NCI-H1105 treated with DMSO at 0.1 percent for 48 hours (cell line): ENCODE measurements at places on chromosomes 7 and 10.
A peak's percentile ranks its signal among the peaks of the same experiment; 100 is the strongest.

- DNase-seq = no peak
Measured at GRCh38 chr7:18518555-18518954, 23.0 kb downstream of the HDAC9 start.

- peak; percentile 25 for DNase-seq
Measured at GRCh38 chr10:74032900-74033655, 35.2 kb downstream of the VCL start.

- DNase-seq = no peak
Measured at GRCh38 chr7:153398370-153398769, 638.8 kb downstream of the ACTR3B start.

DNA sequence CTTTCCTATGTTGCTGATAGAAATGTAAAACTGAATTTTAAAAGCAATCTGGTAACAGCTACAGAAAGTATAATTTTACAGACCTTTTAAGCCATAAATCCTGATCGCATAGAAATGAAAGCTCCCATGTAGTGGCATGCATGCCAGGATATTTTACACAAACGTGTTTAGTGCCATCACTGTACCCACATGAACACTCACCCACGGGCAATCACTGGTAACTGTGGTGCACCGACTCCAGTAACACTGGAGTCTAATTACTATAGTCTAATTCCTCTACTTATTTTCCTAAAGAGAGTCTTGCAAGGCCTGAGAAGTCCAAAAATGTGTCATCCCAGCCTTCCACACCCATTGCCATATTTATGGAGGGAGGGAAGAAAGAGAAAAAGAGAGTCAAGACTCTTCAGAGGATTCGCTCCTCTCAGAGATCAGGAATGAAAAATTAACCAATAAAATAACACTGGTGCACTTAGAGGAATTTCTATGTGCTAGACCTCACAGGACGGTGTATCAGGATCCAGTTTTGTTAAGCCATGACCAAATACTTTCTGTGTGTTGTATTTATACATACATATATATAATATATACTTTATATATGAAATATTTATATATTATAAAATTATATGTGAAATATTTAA lies 48.9 kb upstream of the AKR1C1 start:
- DNase-seq = no peak

- DNase-seq = no peak
Measured at GRCh38 chr10:72007246-72007892, 43.2 kb downstream of the CHST3 start.

DNA sequence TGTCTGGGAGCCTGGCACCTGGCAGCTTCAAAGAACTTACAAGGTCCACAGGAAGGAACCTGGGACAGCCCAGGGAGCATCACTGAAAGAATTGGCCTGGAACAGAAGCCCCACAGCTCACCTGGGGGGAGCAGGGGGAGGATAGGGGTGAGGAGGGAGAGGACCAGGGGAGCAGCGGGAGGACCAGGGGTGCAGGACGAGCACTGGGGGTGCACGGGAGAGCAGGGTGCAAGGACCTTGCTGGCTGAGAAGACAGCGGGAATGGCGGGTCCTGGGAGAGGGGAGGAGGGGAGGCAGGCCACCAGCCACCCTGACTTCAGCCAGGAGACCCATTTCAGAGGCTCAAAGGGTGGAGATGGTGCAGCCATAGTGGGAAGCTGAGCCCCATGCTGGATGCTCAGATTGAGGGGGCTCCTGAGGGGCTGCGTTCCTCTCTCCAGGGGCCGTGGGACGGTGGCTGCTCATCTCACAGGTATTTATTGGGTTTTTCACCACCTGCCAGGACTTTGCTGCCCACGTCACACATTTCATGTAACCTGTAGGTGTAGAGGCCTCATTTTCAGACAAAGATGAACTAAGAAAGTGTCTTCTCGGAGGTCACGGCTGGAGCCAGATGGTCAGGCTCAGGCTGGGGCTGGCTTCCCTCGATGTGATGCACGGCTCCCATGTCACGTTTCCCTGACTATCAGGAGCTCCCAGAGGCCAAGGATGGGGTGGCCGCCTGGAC lies 110.1 kb downstream of the WDR37 start:
- no peak for DNase-seq

DNA sequence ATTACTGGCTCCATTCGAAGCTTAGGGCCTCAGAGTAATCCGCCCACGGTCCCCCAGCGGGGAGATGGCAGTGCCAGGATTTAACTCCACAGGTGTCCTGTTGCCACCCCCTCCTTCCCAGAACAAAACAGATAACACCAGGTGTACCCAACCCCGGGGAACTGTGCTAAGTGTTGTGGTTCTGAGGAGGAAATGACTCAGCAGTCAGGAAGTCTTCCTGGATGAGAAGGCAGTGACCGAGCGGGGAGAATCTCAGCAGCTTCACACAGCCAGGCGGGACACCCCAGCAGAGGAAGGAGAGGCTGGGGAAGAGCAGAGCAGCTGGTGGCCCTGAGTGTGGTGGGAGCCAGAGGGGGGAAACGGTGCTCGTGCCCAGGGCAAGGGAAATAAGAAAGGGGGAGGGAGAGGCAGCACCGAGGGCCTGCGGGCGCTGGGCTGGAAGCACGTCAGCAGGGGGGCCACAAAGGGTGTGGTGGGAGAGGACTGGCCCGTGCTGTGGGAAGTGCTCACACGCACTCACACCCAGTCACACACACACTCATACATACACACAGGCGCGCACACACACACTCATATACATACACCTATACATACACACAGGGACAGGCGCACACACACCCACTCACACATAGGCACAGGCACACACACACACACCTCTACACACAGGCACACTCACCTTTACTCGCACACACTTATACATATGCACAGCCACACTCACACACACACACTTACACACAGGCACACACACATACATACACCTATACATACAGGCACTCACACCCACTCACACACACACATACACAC lies 59.8 kb upstream of the CHST15 start:
- peak; percentile 62 for DNase-seq

DNA sequence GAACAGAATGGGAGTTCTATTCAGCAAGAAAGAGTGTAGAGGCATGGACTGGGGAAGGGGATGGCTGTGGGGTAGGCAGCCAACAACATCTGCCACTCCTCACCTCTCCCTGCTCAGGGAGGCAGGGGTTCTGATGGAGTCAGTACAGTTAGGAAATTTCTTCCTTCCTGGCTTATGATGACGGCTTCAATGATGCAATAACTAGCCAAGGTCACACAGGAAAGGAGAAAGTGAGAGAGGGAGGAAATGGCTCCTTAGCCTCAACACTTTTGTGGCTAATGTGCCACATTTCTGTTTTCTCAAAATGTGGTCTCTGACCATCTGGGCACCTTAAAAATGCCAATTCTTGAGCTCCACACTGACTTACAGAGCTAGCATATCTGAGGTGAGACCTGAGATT lies 79.3 kb upstream of the PDZD8 start:
- no peak for DNase-seq

- no peak for DNase-seq
Measured at GRCh38 chr10:89275383-89275782, 23.8 kb upstream of the LIPA start.

GRCh38 chr10:30573721-30574431 lies 55.7 kb downstream of the LYZL2 start:
- DNase-seq = no peak

DNA sequence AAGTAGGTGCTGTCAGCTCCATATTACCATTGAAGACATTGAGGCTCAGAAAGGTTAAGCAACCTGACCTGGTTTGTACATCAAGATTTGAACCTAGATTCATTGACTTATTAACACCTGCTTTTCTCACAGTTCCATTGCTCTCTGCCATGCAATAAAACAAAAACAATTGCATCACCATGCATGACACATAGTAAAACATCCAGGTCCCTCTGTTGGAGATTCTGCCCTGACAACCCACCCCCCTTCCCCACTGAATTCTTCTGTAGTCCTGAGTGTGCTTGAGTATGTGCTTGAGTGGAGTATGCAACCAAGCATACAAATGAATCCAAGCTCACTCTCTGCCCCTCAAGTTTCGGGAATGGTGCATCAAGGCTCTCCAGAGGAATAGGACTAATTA lies 6.0 kb upstream of the LMBR1 start:
- DNase-seq = no peak

DNA sequence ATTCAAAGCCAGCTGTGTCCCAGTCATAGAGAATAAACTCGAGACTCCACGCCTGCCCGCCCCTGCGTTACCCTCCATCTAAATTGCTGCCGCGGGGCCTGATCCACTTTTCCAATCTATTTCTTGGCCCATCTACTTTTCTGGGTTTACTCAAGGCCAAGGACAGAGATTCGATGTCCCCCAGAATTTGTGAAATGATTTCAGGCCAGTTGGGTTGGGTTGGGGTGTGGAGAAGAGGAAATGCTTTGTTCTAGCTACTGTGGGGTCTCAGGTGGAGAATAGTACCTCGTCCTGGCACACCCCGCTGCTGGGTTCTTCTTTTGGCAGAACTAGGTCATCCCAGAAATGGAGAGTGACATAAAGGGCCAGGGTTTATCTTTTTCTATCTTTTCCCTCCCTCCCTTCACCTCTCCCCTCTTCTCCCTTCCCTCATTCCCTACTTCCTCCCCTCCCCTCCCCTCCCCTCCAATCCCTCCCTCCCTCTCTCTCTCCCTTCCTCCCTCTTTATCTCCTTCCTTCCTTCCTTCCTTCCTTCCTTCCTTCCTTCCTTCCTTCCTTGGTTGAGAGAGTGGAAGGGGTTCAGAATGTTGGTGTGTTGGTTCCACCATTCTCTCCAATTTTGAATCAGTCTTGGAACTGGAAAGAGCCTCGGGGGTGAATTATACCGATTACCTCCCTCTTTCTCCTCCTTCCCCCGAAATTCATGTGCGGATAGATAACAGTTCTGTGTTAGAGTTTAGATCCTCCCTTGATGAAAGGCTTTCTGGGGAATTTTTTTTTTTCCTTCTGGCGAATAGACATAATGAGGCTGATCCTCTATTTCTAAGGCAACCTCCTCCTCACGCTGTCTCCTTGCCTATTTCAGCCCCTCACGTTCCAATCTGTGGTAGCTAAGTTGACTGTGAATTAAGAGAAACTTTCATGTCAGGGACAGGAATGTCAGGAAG lies 1.2 kb upstream of the TMEM229A start:
- no peak for DNase-seq

DNA sequence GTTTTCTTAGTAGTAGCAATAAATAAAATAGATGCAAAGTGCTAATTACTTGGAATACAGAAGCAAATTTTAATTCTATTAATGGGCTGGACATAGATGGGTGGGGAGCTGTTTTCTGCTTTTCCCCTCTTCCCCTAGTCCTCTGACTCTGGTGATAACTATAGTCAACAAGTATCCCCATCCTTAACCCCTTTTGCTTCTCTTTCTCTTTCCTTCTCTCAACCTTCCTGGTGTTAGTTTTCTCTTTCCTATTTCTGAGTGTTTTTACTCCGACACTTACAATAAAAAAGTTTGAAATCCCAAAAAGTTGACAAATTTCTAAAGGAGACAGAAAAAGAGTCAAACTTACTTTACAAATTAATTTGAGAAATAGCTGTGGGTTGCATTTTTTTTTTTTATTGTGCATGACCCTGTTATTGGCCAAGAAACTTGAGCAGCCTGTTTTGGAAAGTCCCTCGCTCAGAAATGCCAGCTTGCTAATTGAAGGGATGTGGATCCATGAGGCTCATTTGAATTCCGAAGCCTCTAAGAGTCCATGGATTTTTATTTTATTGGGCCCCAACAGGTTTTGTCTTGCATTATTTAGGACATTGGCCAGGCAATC lies 2.4 kb downstream of the FAS start:
- no peak for DNase-seq

GRCh38 chr10:77680065-77680464 lies 42.5 kb upstream of the KCNMA1 start:
- DNase-seq = no peak

GRCh38 chr7:29375641-29376562 lies 181.3 kb downstream of the CHN2 start:
- DNase-seq = no peak

GRCh38 chr7:156875766-156876165 lies 17.2 kb downstream of the LMBR1 start:
- no peak for DNase-seq

DNA sequence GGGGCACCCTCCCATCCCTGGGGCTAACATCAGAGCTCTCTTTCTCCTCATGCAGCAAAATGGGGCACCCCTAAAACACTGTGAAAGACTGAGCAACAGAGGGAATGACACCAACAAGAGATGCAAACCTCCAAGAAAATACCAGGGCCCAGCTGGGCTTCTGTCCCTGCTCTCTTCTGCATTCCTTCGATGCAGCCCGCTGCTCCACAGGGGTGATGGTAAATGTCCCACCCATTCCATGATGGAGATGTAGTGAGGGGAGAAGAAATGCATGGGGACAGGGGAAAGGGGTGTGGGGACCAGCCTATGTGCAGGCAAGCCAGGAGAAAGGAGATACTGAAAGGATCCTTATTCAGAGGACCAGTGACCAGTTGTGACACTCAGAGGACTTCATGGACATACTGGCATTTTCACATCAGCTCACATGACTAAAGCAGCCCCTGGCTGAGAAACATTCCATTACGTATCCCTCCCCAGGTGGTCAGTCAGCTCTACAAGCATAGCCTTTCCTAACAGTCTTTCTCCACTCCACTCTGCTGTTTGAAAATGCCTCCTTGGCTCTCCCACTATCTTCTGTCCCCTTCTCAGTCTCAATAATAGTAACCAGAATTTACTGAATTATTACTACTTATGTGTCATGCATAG lies 13.3 kb downstream of the SORBS1 start:
- DNase-seq = no peak

GRCh38 chr10:51425431-51425830 lies 274.0 kb downstream of the CSTF2T start:
- DNase-seq = no peak

DNA sequence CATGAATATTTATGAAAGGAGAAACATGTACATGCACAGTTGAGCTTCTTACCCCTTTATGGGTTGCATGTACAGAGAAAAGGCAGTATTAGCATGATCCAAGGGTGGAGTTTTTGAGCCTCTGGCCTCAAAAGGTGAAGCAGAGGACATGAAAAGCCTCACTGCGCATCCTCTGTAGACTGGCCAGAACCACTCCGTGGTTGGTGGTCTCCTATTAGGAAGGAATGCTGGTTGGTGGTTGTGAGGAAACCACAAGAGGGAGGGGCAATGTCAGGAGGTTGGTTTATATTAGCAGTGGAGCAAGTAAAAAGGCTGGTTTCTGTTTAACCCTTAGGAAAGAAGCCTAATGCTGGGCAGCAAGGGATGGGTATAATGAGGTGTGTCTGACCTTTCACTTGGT lies 37.5 kb downstream of the AHCYL2 start:
- no peak for DNase-seq

GRCh38 chr10:69089638-69090599 lies 2.0 kb downstream of the SRGN start:
- no peak for DNase-seq

DNA sequence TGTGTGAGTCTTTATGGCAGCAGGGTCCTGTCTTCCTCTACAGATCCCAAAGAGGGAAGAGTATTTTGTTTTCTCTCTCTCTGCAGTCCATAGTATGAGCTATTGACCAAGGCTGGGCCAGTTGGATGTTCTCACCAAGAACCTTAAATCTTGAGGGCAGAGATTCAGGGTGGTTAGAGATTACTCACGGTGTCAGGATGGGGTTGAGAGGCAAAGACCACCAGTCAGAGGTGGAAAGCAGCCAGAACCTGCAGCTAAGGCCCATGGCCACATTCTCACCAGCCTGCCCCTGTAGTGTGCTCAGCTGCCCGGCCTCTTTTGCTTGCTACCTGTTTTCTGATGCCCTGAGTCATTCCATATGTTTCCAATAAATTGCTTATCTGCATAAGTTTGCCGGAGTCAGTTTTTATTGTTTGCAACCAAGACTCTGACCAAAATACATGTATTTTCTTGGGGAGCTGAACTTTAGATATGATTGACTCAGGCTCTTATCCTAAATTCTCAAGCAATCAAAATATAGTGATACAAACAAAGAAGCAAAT lies 67.0 kb downstream of the MAP3K8 start:
- no peak for DNase-seq

- no peak for DNase-seq
Measured at GRCh38 chr7:8360564-8361153, 72.8 kb upstream of the NXPH1 start.
